ENCODE measurements at places on chromosomes 3 and 15.
A peak's percentile ranks its signal among the peaks of the same experiment; 100 is the strongest.

DNA sequence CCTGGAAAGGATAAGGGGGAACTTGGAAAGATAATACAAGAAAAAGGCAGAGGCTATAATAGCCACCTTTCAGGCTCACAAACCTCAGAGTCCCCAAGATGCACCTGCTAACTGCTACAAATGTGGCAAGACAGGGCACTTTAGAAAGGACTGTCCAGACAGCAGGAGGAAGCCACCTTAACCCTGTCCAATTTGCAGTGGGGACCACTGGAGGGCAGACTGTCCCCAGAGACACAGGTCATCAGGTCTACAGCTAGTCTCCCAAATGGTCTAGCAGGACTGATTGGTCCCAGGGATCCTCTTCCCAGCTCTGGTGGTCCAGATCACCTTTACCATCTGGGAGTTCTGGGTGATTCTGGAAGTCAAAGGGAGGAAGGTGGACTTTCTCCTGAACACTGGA lies 882.5 kb upstream of the GBE1 start:
- DNase-seq = no peak

GRCh38 chr3:78588906-78589621 lies 1178.7 kb downstream of the ROBO1 start:
- DNase-seq = no peak

DNA sequence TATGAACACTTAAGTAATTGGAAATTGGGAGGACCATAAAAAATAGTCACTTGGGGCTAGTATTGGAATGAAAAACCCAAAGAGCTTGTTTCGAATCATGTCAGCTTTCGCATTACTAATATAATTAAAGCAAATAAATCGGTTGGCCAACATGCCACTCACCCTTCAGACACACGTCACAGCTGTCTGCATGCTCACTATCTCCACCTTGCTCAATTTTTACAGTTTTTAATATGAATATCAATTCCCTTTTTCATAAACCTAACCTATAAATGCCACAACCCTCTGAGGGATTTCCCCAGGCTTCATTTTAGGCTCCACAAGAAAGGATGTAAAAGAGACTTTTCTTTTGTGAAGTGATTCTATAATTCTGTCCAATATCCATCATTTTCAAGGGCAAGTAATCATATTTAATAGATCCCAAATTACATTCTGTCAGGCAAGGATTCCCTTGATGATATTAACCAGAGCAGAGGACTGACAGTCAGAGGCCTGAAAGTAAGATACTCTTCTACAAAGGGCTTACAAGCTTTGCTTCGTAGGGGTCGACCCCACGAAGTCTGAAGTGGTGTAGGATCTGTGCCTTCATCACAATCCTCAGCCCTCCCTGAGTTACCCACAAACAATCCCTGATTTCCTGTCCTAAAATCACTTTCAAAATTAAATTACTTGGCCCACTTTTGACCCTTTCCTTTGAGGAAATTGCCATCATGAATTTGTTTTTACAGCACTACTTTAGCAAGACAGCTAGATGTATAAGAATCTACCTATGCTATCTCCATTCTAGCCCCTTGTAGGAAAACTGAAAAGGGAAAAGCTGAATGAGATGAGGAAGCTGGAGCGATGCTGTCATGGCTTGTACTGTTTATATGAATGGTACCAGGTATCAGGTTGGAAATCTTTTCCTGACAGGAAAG lies 44.5 kb downstream of the NANOGP8 start:
- no peak for DNase-seq

GRCh38 chr3:8482960-8483665 lies 18.5 kb upstream of the LMCD1 start:
- no peak for DNase-seq

DNA sequence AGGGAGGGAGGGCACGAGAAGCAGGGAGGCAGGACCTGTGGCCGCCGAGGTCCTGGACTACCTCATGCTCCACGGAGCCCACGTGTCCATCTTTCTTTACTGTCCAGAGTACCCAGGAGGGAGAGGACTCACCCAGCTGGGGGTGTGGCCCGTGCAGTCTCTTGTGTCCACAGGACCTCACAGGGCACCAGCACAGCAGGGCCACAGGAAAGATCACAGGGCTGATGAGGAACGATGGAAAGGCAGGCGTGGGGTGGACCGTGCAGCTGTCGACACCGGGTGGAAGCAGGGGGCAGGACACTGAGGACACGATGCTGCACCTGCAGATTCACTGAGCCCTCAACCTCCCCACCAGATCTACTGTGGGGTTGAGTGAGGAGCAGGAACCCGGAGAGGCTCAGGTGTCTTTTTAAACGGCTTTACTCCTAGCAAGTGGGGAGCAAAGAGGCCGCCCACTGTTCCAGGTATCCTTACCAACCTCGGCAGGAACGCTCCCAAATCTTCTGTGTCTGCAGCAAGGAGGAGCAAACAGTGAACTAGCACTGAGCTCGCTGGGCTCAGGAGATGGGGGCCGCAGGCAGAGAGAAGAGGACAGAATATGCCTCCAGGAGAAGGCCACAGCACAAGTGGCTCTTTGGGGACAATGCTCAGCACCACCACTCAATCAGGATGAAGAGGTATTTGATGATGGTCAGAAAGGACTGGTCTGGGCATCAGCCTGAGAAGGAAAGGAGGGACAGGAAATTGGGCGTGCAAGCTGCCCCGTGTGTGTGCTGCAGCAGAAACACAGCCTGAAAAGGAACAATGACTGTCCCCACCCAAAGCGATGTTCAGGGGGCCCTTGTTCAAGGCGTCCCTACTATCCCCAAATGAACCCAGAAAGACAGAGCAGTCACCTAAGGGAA lies 198.8 kb downstream of the XXYLT1 start:
- DNase-seq = no peak

- DNase-seq = no peak
Measured at GRCh38 chr15:66876731-66877476, 174.9 kb downstream of the SMAD6 start.

DNA sequence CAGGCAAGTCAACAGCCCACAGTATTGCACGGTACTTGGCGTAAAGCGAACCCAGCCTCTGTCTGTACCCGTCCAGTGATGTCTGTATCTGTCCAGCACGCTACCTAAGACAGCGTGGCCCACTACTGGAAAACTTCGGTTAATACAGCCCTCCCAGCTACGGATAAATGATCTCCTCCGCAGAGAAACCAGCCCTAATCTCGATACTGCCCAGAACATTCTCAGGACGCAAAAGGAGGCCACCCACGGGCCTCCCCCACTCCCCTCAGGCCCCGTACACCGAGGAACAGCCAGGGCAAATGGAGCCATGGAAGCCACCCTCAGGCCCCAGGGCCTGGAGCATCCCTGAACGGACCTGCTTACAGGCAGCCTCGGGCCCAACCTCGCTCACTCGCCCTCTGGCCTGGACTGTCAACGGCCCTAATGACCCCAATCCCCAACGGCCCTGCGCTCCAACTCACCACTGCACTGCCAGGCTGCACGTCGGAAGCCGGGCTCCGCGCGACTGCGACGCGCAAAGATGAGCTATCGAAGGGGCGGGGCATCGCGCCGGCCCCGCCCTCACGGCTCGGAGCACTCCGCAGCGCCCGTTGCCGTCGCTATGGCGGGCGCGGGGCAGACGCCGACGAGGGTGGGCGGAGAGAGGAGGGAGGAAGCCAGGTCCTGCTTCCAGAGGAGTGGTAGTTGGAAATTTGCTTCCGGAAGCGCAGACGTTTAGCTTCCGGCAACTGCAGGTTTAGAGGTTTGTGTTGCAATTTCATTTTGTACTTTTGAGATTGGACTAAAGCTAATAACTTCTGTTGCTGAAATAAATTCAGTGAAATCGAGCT lies at the start of gene SKIC8:
TSS of gene SKIC8 (minus strand) at position 509 of the 830 bp plus-strand sequence. CDS start 3,923 bp downstream, outside the sequence.
- peak; percentile 88 for DNase-seq

GRCh38 chr3:23254835-23255234 lies 51.7 kb downstream of the UBE2E2 start:
- DNase-seq = no peak

DNA sequence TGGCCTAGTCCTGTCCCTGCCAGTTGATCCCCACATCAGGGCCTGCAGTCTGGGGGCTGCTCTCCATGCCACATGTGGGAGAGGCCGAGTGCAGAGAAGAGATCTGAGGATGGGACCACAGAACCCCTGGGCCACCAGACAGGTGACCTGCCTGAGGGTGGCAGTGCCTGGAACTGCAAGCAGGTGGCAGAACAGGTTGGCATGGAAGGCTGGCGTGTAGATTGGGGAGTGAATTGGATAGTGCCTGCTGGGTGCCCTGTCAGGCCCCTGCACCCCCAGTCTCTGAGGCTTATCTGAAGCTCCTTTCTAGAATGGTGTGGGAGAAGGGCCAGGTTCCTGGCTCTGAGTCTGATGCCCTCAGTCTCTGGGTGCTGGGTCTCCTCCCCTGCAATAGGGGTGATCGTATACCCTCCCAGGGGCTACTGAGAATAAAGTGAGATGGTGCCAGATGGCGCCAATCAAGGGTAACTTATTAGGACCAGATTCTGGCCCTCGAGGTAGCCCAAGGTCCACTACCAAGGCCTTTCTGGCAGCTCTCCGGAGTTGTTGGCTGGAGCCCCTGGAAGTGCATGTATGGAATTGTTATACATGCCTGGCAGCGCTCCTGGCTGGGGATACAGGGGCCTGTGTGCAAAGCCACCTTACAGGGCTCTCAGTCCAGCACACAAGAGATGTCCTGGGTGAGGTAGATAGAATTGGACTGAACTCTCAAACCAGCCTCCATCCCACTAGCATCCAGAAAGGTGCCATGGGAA lies 15.7 kb downstream of the C3orf18 start:
- DNase-seq = no peak

DNA sequence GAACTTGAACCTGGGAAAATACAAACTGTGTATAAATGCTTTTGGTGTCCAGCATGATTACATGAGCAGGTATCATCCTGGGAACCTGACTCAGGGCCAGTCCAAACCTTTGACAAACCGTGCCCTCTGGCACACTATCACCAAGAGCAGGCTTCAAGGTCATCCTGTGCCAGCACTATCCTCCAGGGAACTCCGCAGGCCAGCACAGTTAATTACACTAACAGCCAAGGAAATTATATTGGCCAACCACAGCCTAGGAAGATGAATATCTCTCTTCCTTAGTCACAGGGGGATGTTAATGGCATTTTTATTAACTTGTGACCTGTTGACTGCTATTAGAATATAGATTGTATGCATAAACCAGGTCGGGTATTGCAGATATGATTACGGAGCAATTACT lies 262.0 kb downstream of the TUSC7 start:
- no peak for DNase-seq

- no peak for DNase-seq
Measured at GRCh38 chr3:134761213-134761612, 33.8 kb upstream of the EPHB1 start.

DNA sequence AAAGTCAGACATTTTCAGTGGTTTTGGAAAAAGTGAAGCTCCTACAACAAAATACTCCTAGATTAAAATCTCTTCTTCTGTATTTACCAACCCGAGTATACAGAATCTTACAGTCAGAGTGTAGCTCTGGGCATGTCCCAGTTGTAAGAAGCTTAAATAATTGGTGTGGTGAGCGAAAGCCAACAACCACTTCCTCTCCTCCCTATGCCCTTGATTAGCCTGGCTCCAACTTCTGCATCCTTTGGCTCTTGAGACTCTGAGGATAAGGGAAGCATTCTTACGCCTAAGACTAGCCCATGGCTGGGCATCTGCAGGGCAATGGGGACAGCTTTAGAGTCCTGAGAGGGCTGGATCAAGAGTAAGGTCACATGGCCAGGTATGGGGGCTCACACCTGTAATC lies 25.5 kb downstream of the RFT1 start:
- peak; percentile 59 for DNase-seq

GRCh38 chr3:12135029-12135657 lies 23.6 kb downstream of the TIMP4 start:
- DNase-seq = peak; percentile 69

- no peak for DNase-seq
Measured at GRCh38 chr3:66259566-66260255, 38.9 kb downstream of the SLC25A26 start.

- DNase-seq = no peak
Measured at GRCh38 chr3:184168363-184169120, 6.1 kb upstream of the AP2M1 start.

DNA sequence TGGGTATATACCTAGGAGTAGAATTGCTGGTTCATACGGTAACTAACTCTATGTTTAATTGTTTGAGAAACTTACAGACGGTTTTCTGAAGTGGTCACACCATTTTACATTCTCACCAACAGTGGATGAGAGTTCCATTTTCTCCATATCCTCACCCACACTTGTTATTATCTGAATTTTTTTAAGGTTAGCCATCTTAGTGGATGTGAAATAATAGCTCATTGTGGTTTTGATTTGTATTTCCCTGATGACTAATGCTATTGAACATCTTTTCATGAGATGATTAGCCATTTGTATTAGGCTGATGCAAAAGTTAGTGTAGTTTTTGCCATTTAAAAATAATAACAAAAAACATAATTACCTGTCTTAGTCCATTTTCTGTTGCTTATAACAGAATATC lies 18.6 kb downstream of the CSTA start:
- DNase-seq = no peak

All from common myeloid progenitor, CD34-positive (primary cell).